Activated CD4-positive, alpha-beta T cell treated with anti-CD3 and anti-CD28 coated beads, Interleukin-10, Interleukin-2, amounts not matched to agents 100 ng/mL and 50 ng/mL, durations not matched to agents 16 hours and 8 hours (primary cell): ENCODE measurements at places on chromosomes 5 and 9.
A peak's percentile ranks its signal among the peaks of the same experiment; 100 is the strongest.

DNA sequence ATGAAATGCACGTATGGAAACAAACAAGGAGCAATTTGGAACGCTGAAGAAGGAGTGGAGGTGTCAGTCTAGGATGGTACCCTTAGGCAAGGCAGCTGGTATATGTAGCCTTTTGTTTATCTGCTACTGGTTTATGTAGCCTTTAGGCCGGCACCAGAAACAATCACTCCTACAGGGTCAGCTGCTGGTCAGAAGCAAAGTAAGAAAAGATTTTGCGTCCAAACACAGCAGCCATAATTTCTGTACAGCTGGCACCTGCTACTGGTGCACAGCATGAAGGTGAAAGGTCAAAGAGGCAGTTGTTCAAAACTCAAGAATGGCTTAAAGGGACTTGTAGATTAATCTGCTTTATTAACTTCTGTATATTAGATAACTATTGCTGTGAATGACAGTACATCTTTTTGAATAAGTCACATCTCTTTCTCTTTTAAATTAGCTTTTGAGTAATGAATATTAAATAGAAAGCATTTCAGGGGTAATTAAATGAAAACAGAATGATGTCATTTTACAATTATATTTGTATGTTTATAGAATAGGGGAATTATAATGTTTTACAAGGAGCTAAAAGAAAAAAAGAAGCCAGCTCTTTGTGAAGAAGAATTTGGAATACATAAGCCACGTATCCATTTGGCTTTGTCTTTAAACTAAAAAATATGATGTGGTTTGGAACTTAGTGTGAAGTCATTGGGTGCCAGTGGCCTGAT lies 33.1 kb upstream of the TLX3 start:
- DNase-seq: no peak

DNA sequence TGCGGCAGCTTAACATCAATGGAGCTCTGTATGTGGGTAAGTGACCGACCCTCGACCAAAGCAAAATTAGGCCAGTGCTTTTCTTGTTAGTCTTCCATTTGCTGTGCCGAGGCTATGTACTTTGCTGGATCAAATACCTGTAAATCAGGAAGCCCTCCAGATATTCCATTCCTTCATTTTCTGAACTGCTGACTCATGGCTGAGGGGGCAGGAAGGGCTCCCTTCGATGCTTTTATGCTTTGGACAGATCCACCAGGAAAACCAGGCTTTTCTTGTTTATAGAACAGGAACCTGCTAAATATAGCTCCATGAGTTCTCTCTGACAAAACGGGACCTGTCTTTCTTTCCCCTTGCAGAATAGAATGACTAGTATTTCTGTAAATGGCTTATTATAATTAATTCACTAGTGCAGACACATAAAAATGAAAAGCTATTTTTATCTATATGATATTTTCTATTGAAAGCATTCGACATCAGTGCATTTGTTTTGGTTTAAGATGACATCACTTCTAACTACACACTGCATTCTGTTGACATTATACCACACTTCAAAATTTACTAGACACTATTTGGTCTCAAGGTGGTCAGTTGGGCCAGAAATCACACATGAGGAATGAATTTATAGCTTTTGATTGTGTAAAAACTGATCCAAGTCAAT lies 93.3 kb downstream of the LIFR start:
- DNase-seq: no peak

DNA sequence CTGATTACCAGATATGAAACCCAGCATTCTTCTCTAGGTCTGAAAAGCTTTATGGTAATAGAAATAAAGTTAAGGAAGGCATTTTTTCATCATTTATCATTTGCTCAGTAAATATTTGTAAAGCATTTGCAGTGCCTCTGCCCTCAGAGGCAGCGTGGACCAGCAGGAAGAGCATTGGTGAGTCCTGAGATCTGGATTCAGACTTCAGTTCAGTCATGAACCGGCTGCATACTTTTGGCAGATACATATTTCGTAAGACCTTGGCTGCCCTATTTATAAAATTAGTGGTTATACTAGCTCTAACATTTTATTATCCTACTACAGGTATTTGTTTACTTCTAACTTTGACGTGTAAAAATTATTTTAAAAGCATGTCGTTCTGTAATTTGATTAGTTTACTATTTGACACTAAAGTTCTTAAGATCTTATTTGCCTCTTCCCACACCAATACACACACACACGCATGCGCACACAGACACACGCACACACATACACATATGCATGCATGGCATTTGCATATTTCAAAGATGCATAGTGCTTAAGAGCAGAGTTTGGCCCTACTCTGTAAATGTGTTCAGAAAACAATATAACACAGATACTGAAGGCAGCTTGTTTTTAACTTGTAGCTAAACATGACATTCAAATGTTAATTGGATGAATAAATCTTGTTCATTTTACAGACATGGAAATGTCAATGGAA lies 101.9 kb downstream of the RPS23 start:
- DNase-seq: no peak

- DNase-seq: peak; percentile 89
Observed at GRCh38 chr9:91162784-91163443, 198.8 kb downstream of the AUH start.

- DNase-seq: no peak
Observed at GRCh38 chr9:93236541-93237206, 52.7 kb downstream of the WNK2 start.

- no peak for DNase-seq
Observed at GRCh38 chr5:54445691-54446378, 9.7 kb upstream of the HSPB3 start.

- no peak for DNase-seq
Observed at GRCh38 chr5:126925482-126925881, 104.9 kb downstream of the MARCHF3 start.
